ENCODE measurements at places on chromosomes 1 and 21.

DNA sequence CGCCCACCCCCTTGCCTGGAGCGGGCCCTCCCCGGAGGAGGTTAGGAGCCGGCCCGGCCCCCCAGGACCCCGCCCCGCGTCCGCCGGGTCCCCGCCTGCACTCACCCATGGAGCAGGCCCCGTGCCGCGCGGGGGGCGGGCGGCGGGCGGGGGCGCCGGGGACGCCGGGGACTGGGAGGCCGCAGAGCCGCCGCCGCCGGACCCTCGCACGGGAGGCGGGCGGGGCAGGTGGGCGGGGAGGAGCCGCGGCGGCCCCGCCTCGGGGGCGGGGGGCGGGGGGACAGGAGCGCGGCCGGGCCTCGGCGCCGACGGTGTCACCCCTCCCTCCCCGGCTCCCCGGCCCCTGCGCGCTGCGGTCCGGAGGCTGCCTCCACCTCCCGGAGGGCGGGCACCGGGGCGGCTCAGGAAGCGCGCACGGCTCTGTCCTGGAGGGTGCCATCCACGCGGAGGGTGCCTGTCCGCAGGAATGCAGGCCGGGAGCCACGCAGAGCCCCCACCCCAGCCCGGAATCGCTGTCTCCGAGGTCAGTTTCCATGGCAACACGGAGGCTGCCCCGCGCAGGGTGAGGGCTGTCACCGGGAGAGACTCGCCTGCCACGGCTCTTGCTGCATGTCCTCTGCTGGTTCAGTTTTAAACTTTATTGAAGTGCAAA lies 5.9 kb upstream of the PLEKHG5 start:
- DNase-seq: peak; percentile 21

DNA sequence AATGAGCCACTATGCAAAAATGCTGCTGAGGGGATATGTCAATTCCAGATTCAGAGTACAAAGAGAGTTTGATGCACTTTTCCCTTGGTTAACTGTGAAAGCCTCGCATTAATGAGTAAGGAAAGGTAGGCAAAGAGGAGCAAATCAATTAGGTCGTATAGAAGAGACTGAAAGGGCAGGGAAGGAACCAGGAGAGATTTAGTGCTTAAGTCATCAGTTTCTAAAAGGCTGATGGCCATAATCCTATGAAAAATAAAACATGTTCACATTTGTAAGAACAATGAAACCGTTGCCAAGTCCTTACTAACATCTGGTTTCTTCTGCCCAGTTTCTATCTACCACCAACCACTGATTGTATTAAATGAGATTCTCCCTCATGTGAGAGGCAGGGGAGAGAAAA lies 118.4 kb upstream of the PALMD start:
- no peak for DNase-seq

DNA sequence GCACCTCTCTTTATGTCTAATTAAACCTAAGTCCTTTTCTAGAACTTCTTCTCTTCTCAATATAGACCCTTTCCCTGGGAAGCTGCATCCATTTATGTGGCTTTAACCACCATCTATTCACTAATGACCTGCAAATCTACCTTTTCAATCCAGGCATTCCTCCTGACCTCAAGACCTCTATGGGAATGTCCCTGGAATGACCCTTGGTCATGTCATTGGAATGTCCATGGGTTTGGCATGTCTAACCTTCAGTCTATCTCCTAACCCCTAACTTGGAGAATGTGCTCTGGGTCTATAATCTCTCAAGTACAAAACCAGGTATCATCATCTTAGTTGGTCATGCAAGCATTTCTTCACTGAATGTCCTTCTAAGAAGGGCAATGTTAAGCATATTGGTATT lies 196.1 kb downstream of the KCNH1 start:
- DNase-seq: no peak

- DNase-seq: no peak
Observed at GRCh38 chr1:228034954-228035837, 28.4 kb downstream of the WNT3A start.

- DNase-seq: no peak
Observed at GRCh38 chr1:245953876-245954660, 553.0 kb downstream of the SMYD3 start.

GRCh38 chr1:75785320-75785982 lies 605 bp upstream of the RABGGTB start:
- no peak for DNase-seq

DNA sequence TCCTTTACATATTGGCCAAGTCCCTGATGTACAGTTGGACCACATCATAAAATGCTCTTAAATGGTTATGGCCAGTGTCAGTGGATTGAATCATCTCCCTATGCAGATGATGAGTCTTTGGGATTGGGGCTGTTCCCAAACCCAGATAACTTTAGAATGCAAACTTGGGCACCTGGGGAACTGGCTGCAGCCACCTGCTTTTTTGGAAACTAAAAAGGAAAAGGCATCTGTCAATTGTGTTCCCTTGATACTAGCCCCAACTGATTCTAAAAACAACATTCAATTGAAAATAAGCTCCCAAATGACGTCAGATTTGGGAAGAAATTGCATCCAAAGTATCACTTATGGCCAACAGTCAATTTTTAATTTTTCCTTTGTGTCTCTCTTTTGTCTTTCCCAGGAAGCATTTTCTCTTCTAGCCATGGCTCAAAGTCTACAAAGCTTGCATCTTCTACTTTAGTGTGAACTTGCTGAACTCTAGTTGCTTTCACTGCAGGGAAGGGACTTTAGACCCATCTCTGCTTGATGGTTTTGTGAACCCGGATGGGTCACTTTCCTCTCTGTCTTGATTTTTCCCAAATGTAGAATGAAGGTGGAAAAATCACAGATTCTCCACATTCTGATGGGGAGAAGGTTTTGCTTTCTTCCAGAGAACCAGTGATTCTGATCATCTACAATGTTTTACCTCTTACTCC lies 402.3 kb upstream of the USP24 start:
- DNase-seq: no peak

DNA sequence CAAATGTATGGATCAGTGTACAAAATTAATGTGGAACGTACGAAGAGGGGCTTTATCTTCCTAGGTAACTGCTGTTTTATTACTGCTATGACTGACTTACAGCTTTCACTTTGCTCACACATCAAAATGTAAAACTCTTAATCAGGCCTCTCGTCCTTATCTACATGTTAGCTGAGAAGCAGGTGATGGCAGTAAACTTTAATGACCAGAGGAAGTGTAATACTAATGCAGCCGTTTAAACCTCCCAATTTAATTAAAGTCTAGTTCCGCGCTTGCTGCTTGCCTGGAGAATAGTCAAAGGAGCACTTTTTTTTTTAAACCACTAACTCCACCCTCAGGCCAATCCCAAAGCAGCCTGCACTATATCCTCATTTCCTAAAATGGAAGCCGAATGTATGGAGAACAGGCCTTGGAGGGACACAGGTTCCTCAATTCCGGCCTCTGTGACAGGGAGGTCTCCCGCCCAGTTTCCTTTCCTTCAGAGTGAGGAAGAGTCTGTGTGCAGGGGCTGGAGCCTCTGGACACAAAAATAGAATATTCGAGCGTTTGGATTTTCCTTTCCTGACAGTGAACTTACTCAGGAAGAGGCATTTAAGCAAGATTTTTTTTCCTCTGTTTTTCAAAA lies 36.7 kb upstream of the RASAL2 start:
- no peak for DNase-seq

DNA sequence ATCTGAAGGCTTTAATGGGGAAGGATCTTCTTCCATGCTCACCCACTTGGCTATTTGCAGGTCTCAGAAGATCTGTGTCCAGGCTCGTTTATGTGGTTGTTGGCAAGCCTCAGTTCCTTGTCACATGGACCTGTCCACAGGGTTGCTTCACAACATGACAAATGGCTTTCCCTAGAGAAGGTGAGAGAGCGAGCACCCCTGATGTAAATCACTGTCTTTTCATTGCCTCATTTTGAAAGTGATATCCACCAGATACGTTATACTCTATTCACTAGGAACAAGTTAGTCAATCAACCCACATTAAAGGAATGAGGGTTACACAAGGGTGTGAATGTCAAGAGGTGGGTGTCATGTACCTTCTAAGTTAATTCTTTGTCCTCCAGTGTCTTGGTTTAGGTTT lies 433.3 kb downstream of the RPS6KC1 start:
- DNase-seq: no peak

DNA sequence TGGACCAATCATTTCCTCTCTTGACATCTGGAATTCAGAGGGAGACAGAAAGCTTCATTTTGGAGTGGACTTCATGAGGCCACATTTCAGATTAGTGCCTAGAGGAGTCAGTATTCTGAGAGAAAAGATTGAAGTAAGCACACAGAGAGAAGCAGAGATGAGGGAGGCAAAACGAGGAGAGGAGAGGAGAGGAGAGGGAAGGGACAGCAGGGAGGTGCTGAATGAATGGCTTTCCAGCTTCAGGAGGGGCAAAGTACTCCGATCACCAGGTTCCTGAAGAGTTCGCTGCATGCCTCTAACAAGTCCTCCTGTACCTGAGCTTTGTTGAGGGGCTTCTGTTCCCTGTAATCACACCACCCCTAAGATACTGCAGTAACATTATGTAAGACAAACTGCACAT lies 76.0 kb downstream of the NRIP1 start:
- no peak for DNase-seq

- no peak for DNase-seq
Observed at GRCh38 chr1:46991083-46991923, 32.2 kb upstream of the CYP4X1 start.

GRCh38 chr1:54842963-54843362 lies 41.8 kb upstream of the TTC22 start:
- DNase-seq: no peak

GRCh38 chr1:117574161-117574835 lies 31.6 kb upstream of the TENT5C start:
- no peak for DNase-seq
